ENCODE measurements at places on chromosomes 6 and 20.

- no peak for DNase-seq
Measured at GRCh38 chr6:41371992-41372831, 36.8 kb downstream of the NCR2 start.

DNA sequence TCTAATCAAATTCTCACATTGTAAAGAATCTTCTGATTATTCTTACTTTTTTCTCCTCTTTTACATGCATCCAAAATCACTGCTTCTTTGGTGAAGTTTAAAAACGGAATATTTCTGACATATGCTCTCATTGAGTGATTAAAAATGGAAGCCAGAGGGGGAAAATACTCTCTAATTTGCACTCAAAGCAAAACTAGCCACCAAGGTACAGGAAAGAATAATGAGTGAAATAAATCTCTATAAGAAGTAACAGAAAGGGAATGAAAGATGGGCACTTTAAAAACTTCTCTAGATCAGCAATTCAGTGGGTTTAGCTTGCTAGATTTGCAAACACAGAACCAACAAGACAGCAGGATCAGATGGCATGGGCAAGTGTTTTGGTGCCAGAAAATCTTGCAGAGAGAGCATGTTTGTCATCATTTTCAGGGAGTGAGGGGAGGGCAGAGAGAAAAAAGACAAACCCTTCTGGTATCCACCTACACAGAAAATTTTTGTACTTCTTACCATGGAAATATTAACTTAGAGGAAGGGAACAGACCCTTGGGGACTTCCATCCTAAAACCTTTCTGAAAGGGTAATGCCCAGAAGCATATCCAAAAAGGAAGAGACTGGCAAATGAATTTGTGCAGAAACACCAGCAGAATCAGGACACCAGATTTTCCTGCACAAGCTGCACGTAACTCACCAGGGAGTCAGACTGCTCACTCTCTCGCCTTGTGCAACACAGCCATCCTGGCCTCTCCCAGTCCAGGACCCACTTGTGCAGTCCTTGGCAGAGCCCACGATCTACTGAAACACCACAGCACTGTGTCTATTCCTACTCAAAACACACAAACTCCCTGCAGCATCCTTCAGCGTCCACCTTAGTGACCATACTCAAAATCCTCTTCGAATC lies 270.2 kb upstream of the PRDM1 start:
- no peak for DNase-seq

- DNase-seq = no peak
Measured at GRCh38 chr6:147176795-147177194, 27.4 kb upstream of the STXBP5 start.

DNA sequence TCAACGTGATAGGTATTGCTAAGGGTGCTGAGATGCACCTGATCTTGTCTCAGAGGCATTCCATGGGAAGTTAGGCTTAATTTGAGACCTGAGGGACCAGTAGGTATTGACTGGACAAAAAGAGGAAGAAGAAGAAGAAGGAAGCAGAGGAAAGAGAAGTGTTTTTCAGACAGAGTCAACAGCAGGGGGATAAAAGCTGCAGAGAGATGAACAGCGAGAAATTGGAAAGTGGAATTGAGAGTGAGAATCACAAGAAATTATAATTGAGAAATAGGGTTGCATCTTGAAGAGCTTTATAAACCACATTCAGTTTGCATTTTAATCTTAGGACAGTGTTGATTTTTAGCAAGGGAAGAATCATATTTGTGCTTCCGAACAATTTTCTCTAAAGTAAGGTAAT lies 254.0 kb downstream of the CD83 start:
- no peak for DNase-seq
